ENCODE measurements at places on chromosomes 2 and 18.

- no peak for DNase-seq
These were observed 66.1 kb upstream of the FZD5 start for GRCh38 chr2:207835805-207836204.

GRCh38 chr2:47162780-47163179, 7.7 kb upstream of the STPG4 start:
- DNase-seq: no peak

- no peak for DNase-seq
These were observed 13.0 kb downstream of the PTMA start for GRCh38 chr2:231720987-231721966.

DNA sequence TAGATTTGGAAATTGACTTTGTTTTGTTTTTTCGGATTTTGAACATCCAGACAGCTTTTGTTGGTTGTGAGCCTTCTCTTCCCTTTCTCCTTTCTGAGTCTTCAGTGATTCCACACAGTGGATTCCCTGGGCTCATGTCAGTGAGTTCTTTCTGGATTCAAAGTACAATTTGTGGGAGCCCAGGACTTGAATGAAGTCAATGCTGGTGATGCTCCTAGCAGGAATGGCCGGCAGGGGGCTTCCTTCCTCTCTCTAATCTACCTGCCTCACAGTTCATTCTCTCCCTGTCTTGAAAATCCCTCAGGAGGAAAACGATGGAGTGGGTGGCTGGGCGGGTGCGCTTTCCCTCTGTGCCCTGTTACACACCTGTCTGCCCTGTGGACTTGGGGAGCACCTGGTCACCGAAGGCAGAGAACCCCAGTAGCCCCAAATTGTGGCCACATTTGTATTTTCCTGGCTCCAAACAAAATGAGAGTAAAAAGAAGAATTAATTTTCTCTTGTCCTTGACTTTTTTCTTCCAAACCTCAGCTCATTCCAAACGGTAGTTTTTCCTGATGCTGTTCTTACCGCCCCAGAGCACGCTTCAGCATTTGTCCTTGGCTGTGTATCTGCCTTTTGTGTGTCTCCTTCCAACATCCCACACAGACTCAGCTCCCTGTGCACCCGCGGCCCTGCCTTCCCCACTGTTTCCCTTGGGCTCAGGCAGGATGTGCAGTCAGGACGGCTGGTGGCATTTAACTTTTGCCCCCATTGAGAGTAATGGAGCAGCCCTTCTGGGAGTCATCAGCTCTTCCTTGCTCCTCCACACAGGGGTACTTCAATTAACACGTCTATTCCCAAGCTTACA, 86.6 kb downstream of the MARCO start:
- no peak for DNase-seq

All from inflammatory macrophage treated with lipopolysaccharide for 1 hour (primary cell).